Stimulated activated CD4-positive, alpha-beta T cell treated with anti-CD3 and anti-CD28 coated beads, TNF-alpha, amount 100 ng/mL, for 24 hours (primary cell): ENCODE measurements at places on chromosomes 13 and 19.

GRCh38 chr13:50685491-50685890 is 158.0 kb downstream of the DLEU7 start:
- DNase-seq, result no peak

GRCh38 chr13:109748677-109749076 is 37.7 kb downstream of the IRS2 start:
- DNase-seq, result no peak

GRCh38 chr13:51308781-51309180 is 30.7 kb upstream of the SERPINE3 start:
- no peak for DNase-seq

DNA sequence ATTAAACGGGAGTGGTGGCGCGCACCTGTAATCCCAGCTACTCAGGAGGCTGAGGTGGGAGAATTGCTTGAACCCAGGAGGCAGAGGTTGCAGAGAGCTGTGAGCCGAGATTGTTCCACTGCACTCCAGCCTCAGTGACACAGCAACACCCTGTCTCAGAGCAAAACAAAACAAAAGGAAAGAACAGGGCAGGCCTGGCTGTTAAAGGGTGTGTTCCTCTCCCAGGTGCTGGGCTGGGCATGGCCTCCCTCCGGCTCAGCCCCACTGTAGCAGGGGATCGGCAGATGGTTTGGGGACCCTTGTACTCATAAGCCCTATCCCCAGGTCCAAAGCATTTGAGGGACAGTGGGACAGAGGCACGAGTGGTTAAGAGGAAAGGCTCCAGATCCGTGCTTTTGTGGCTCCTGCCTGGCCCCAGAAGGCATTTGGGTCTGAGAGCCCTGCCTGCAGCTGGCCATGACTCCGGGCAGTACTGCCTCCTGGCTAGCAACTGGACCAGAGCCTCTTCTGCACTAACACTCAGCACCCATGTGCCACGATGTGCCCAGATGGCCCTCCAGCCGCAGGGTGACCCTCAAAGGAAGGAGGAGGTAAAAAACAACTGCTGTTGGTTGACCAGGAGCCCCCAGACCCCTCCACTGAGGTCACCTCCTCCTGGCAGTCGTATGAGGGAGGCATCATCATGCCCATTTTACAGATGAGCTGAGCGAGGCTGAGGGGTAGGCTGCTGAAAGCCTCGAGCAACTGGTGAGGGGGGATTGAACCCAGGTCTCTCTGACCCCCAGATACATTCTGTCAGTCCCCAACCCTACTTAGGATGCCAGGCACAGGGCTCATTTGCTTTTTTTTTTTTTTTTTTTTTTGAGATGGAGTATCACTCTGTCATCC is 10.0 kb downstream of the RFX1 start:
- DNase-seq, result no peak

GRCh38 chr13:22091222-22091970 is 420.5 kb downstream of the FGF9 start:
- no peak for DNase-seq

- no peak for DNase-seq
Observed at GRCh38 chr13:105170438-105170837, 1365.0 kb downstream of the EFNB2 start.

DNA sequence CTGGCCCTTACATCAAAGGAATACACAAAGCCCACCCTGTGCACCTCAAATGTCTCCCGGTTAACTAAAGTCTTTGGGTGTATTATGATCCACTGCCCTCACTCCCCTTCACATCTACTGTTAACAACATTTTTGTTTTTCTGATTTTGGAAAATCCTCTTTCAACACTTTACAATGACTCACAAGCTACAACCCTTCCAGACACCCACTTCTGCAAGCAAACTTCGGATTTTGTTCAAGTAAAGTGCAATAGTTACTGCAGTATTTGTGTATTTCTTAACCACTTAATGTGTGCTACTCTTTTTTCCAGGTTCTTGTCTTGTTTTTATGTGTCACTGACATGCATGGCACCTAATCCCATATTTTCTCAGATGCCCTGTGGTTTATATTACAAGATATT is 101.1 kb downstream of the EDNRB start:
- DNase-seq, result no peak

DNA sequence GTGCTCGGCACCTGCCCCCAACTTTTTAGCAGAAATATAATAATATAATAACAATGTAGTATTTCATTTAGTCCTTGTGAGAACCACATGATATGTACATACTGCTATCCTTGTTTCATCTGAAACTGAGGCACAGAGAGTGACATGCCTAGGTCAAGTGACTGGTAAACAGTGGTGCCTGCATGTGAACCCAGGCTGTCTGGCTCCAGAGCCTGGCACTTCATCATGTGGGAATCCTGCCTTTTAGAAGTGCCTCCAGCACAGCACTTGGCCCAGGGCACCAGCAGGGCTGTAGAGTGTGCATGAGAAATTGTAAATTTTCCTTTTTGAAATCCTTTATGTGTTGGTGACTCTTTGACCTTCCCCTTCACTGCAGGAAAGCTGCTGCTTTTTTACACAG is 27.4 kb downstream of the PRAM1 start:
- DNase-seq, result no peak

DNA sequence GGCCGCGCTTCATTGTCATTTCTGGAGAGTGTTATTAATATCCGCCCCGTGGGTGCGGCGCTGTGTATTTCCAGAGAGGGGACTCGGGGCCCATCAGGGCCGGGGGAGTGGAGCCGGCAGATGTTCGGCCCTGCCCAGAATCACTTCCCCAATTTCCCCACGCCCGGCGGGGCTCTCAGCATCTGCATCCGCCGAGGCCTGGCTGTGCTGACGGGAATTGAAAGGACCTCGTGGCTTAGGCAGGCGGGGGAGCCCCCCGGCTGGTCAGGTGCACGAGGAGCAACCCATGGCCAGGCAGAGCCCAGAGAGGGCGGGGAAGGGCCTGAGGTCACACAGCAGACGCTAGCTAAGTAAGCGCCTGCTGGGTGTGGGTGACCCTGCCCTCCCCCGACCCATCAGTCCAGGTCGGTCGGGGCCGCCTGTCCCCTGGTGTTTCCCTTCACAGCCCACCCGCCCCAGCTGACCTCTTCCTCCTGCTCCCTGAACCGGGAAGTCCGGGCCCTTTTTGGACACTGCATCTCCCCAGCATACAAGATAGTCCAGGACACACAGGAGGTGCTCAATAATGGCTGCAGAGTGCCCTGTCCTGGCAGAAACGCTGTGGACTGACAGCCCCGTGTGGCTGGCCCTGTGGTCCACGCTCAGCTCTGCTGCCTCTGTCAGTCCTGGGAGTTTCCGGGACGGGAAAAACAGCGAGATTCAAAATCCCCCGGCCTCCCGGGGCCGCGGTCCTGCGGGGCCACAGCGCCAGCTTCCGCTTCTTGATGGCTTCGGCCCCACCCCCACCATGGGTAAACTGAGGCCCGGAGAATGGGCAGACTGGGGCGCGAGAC is 22.1 kb downstream of the ARID3A start:
- DNase-seq, result no peak

- peak; percentile 66 for DNase-seq
Observed at GRCh38 chr13:49110122-49110912, 109.8 kb upstream of the MLNR start.

GRCh38 chr19:4866595-4867424 is 657 bp downstream of the PLIN3 start:
- DNase-seq, result peak; percentile 42

DNA sequence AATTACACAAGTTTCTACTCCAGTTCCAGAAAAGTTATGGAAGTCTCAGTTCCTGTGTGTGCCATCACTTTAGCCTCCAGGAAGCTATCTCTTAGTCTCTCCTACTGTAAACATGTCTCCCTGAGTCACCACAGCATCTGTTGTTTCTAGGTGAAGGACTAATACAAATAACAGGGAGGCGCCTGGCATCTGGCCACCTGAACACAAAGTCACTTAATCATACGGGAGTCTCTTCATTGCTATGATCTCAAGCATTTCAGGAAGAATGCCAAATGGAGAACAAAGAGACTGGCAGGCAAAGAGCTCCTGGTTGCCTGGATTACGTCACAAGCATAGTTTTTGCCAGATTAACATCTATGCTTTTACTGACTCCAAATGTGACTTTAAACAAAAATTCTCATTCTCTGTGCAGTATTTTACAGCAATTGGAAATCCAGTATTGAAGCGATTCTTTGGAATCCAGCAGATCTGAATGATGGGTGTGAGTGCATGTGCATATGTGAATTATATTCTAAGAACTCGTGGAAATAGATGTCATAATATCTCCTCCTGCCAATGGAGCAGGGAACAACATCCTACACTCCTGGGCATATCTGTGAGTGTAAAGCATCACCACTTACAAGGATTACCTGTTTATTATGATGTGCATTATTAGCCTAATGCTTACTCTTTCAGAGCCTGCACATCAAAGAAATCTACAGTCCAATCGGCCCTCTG is 572.8 kb downstream of the PCDH9 start:
- no peak for DNase-seq

DNA sequence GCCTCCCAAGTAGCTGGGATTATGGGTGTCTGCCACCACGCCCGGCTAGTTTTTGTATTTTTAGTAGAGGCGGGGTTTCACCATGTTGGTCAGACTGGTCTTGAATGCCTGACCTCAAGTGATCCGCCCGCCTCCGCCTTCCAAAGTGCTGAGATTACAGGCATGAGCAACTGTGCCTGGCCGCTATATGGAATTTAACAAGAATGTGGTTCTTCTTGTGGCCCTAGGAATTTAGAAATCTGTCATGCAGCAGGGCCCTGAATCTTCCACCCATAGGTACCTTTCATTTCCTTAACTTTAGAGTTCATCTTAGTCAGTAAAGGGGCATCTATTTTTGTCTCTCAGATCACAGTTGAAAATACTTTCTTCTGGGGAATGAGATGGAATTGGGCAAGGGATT is 25.6 kb upstream of the NDFIP2 start:
- no peak for DNase-seq

GRCh38 chr13:33639158-33639557 is 178.8 kb upstream of the RFC3 start:
- DNase-seq, result no peak

DNA sequence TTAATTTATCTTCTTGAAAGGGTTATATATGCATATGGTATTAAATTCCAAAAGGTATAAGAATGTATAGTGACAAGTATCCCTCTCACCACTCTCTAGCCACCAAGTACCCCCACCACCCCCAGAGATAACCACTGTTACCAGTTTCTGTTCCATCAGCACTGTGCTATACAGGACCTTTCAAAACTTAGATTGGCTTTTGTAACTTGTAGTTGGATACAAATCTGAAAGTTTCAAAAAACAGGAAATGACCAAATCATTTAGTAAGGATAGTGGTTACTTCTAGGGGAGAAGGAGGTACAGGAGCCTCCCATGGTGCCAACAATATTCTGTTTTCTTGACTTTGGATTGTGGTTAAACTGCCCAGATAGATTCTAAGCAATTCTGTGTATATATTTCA is 56.7 kb downstream of the AKAP11 start:
- DNase-seq, result no peak
